ENCODE measurements at places on chromosomes 7 and 10.

GRCh38 chr7:81185072-81185471 lies 266.2 kb upstream of the SEMA3C start:
- DNase-seq = no peak

- DNase-seq = no peak
These were observed 83.5 kb downstream of the BRAF start for GRCh38 chr7:140841166-140841715.

DNA sequence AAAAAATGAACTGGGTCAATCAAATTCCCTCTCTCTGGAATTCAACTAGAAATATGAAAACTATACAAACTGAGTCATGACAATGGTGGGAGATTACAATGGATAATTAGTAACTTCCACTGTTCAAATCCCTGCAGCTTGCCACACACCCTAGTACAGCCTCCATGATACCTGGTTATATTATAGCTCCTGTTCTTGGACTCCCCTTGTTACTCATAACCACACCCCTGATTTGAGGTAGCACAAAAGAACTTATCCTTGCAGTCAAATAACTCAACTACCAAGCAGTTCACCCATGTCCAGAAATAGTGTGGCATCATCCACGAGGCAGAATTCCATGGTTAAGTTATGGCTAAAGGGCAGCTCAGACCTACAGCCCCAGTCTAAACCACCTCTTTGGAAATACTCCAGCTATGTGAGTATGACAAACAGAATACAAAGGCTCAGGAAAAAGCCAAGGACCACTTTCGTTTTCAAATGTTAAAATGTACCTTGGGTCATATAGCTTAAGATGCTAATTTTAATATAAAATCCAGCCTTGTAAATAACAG lies 164.7 kb downstream of the CPEB3 start:
- no peak for DNase-seq

DNA sequence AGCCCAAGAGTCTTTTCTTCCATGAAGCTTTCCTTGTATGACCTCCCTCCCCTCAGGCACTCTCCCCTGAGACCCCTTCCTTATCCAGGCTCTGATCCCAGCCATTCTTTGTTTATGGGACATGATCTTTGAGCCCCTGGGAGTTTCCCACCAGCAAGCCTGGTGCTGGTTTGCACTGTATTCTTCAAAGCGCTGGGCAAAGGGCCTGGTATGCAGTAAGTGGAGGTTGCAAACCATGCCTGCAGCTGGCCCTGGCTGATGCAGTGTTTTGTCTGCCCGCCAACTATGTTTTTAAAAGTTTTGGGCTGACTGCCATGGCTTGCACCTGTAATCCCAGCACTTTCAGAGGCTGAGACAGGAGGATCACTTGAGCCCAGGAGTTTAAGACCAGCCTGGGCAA lies 6.8 kb upstream of the NODAL start:
- DNase-seq = no peak

DNA sequence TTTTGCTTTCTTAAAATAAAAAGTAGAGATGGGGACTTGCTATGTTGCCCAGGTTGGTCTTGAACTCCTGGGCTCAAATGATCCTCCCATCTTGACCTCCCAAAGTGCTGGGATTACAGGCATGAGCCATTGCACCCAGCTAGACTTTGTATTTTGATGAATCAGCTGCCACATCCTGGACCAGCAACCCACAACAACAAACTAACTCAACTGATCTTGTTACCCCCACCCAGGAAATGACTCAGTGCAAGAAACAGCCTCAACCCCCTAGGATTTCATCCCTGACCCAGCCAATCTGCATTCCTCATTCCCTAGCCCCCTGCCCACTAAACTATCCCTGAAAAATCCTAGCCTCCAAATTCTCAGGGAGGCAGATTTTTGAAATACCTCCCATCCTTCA lies 123.8 kb downstream of the IPMK start:
- peak; percentile 62 for DNase-seq

GRCh38 chr10:97643441-97643985 lies 3.0 kb downstream of the PI4K2A start:
- no peak for DNase-seq

DNA sequence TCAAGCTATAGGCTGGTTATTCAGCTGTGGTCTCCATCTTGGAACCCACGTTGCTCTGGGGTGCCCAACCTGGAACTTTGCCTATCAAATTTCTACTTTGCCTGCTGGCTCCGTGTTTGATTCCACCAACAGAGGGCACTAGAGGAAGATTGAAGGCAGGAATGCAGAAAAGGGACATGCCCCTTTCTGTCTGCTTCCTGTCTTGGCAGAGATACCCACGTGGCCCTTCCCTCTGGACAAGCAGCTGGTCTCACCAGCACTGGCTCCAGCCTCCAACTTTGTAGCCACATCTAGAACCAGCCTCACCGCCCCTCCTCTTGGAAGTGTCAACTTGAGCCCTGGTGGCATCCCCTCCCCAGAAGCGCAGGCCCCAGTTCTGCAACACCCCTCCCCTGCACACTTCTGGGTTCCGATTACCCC lies 52.1 kb upstream of the ZNF438 start:
- DNase-seq = peak; percentile 59

DNA sequence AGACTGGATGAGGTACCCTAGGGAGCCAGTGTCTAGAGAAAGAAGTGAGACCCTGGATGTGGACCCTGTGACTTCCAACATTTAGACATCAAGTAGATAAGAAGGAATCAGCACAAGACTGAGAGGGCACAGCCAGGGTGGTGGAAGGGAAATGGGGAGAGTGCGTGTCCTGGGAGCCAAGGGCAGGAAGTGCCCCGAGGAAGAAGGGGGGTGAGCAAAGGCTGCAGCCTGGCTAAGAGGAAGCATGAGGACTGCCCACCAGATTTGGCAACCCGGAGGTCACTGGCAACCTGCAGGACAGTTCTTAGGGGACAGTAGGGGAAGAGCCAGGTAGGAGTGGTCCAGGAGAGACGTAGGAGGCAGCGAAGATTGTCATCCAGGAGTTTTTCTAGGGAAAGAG lies 14.8 kb downstream of the COL13A1 start:
- no peak for DNase-seq

DNA sequence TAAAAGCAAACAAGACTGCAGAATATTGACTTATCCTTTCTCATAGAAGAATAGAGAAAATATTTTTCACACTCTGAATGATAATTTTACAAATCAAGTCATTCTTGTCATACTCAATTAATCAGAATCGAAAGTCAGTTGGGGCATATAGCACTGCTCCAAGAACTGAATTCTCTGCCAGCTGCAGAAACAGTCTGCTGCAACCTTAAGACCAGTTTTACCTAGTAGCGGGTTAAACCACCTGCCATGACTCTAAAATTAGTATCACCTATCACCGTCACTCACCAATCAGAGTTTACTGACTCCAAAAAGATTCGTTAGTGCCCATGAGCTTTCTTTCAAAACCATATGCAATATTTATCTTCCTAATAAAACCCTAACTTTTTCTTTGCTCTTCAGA lies 429.0 kb upstream of the GRM3 start:
- no peak for DNase-seq

- no peak for DNase-seq
These were observed 2.4 kb downstream of the ALOX5 start for GRCh38 chr10:45376371-45376801.

GRCh38 chr7:47241112-47242065 lies 340.5 kb downstream of the TNS3 start:
- DNase-seq = no peak

- DNase-seq = no peak
These were observed 341.7 kb downstream of the PRPF18 start for GRCh38 chr10:13928451-13928850.

GRCh38 chr10:84224411-84225028 lies 824 bp downstream of the LRIT2 start:
- DNase-seq = peak; percentile 25

DNA sequence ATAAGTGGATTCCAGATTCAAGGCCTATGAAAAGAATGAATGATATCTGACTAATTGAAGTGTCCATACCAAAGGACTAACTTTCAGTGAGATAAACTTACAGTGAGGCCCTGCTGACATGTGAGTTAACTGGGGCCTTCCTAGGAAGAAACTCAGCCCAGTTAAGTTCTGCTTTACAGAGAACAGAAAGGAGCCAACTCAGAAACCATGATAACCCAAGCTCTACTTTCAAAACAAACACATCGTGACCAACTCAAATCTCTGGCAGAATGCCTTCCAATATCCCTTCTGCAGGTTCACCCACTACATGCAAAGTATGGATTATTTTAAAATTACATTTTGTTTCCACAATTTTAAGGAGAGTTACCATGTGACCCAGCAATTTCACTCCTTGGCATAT lies 75.8 kb upstream of the MRLN start:
- DNase-seq = no peak

GRCh38 chr10:9362721-9363120 lies 1308.2 kb downstream of the GATA3 start:
- DNase-seq = no peak

DNA sequence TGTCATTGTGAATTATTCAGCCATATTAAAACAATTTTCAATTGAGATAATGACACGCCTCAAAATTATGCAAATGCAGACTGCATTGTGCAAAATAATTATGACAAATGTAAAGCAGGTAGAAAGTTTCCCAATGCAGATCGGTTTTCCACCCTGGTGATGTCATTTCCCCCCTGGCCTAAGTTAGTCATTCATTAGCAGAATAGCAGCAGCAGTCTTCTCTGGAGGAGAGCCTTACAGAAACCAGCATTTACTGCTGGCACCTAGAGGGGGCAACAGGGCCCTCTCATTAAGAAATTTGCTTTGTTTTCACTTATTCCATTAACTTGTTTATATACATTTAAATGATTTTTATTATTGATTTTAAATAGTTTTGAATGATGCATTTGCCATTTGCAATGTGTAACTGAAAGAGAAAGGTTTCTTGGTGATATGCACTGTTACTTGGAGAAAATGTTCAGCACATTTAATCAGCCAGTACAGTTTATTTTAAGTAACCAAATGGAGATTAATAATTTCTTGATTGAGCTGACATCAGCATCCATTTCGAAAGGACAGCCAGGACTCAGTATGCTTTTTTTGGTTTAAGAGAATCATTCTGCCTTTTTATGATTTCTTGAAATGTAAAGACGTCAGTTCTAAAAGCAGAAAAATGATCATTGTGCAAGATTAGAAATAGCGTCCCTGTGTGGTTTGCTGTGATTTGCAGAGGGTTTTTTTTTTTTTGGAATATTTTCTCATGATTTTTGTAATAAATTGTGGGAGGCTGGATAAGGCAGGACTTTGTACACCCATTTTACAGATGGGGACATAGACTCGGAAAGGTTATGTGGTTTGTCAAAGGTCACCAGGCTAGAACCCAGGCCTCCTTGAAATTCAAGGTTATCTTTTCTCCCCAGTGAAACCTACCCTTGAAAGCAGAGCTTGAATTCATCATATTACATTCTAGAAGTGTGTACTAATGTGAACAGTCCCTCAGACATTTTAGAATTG lies 3.5 kb downstream of the ARID5B start:
- DNase-seq = peak; percentile 71

DNA sequence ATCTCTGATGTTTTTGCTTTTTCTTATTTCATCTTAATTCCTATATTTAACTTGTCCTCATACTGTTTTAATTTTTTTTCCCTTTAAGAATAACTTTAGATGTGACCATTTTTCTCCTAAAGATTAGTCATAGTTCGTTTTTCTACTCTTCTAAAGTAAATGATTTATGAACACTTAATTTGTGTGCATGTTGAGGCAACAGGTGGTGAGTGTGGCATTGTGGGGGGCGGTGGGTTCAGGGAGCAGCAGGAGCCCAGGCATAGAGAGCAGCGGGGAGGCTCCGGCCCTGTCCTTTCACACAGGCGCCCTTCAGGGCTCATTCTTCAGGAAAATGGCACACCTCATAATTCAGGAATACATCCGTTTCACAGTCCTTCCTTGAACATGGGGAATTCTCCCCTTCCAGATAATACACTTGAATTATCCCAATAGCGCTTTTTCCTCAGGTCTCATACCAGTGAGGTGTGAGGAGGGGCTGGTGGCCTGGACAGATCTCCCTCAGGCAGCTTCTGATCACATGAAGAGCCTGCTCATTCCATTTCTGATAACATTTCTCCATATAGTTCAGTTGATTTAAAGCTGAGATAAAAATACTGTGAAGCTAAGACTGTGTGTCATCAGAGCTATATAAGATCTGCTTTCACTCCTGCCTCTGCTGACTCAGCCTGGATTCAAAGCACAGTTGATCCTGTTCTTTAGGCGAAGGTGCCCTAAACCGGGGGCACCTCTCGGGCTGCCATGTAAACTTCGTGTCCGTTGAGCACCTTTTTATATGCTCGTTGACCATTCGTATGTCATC lies 40.2 kb downstream of the CUL1 start:
- DNase-seq = no peak

- no peak for DNase-seq
These were observed 8.3 kb downstream of the NOD1 start for GRCh38 chr7:30470163-30470770.

GRCh38 chr7:106047184-106047583 lies 64.9 kb downstream of the SYPL1 start:
- no peak for DNase-seq

DNA sequence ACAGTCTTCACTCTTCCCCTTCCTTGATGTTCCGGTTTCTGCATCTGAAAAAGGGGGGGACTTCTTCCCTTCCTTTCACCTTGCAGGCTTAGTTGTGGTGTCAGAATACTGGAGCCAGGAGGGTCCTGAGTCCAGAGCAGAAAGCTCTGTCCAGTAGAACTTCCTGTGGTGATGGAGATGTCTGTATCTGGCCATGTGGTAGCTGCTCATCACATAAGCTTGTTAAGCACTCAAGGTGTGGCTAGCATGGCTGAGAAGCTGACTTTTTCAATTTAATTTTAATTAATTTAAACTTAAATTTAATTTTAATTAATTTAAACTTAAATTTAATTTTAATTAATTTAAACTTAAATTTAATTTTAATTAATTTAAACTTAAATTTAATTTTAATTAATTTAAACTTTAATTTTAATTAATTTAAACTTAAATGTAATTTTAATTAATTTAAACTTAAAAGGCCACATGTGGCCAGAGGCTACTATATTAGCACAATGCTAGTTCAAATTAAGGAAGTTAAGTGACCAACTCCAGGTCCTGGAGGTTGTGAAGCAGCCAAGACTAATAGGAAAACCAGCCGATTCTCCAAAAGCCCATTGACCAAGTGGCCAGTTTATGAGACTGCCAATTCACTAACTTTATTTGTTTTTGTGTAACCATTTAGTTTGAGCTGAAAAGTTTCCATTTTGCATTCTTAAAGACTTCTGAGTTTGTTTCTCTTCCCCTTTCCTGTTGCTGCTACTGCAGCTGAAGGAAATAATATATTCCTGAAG lies 16.3 kb downstream of the MSRB2 start:
- no peak for DNase-seq

DNA sequence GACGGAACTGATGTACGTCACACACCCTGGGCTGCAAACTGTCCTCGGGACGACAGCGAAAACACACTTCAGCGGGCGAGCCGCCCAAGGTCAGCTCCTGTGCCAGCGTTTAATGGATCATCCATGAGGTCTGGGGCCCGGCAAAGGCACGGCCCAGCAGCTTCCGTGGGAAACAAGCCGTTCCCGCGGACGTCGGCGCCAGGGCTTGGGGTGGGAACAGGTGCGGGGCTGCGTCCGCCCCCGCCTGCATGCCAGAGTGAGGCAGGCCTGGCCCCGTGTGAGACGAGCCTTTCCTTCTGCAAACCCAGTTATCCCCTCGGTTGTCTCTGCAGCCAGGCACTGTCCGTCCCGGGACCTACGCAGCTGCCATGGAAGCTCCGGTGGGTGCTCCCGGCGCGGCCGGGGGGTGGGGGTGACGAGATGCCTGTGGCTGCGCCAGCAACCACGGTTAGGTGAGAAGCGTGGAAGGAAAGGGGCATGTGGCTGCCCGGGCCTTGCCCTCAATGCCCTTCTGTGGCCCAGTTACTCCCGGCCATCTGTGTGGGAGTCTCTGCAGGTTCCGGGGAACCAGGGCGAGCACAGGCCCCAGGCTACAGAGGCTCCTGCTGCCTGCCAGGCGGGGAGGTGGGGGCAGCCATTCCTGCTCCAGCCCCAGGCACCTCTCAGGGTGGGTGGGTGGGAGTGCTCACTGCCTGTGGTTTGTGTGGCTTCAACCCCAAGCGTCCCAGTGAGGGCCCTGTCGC lies 42.2 kb upstream of the PDGFA start:
- no peak for DNase-seq
